ENCODE measurements at places on chromosomes 16 and 17.

DNA sequence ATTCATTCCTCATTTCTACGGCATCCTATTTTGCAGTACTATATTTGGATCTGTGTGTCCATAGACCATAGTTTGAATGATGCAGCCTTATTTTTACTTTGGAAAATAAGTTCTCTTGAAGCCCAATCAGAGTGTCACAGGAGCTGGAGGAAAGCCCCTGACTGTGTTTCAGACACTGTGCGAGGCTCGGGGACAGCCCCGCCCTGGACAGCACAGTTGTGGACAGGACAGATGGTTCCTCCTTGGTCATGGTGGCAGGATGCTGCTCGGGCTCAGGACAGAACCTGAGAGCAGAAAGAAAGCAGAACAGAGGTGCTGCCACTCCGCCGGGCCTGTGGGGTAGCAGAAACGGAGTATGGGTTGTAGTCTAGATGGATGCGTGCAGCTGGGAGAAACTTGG, 22.9 kb downstream of the BANP start:
- DNase-seq: no peak

DNA sequence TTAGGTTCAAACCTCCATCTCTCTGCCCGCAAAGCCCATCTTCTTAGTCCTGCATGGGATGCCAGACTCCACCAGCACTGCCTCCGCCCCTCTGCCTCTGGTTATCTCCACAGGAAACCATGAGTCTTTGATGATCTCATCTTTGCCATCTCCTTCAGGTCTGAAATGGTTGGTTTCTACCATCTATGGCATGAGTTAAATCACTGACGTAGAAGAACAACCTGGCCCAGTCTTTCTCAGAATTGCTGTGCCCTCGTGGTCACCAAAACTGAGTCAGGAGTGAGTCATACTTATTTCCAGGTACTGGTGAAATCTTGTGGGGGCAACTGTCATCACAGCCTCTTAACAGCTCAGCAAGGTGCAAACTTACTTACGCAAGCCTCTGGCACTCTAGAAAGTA, 468.7 kb upstream of the C16orf82 start:
- DNase-seq: no peak

DNA sequence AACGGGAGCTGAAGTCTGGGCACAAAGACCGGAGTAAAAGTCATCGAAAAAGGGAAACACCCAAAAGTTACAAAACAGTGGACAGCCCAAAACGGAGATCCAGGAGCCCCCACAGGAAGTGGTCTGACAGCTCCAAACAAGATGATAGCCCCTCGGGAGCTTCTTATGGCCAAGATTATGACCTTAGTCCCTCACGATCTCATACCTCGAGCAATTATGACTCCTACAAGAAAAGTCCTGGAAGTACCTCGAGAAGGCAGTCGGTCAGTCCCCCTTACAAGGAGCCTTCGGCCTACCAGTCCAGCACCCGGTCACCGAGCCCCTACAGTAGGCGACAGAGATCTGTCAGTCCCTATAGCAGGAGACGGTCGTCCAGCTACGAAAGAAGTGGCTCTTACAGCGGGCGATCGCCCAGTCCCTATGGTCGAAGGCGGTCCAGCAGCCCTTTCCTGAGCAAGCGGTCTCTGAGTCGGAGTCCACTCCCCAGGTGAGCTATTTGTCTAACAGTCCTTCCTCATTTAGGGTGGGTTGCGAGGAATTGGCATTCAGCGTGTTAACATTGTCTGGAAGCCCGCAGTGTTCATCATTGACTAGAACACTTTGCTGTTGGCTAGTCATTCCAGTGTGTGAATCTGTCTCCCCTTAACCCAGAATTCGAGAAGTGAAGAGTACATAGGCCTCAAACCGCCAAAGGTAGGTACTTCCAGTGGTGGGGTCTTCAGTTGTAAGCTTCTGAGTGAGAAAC, 1.5 kb downstream of the CDK12 start:
- DNase-seq: peak; percentile 52

DNA sequence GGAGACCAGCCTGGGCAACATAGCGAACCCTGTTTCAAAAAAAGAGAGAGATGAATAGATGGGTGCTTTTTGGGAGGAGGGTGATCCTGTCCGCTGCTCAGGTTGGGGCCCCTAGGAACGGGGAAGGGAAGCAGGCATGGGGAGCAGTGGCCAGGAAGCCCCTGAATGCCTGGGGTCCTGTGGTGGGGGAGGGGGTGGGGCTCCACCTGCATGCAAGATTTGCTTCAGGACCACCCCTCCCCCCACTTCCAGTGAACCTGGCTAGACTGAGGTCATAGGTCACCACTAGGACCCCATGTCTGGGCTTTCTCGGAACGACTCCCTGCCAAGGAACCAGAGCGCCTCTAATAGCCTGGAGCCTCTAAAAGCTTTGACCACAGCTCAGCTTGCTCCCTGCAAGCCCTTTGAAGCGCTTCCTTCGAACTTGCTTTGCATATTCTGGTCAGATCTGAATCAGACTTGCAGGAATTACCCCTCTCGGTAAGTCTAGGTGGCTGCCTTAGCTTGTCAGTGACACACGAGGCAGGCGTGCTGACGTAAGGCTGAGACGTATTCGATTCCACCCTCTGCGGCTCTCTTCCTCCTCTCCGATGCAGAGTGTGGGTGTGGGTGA, 3.7 kb downstream of the SOCS3 start:
- DNase-seq: peak; percentile 75

DNA sequence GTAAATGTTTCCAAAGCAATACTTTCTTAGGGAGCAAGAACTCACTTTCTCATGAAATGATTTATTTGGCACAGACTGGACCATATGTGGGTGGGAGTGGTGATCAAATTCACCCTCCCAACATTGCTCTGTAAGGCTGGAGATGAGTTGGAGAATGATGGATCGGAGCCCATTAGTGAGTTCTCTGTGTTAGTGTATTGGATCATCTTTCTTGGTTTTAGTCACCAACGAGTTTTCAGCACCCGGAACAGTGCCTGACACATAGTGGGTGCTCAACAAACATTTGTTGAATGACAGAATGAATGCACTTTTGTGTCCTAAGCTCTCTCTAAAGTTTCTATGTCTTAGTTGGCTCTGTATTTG, 104.5 kb upstream of the FAM20A start:
- no peak for DNase-seq

- DNase-seq: no peak
Measured at GRCh38 chr16:65751622-65752521, 614.6 kb upstream of the CDH5 start.

GRCh38 chr17:40803617-40804082, 3.9 kb upstream of the KRT28 start:
- peak; percentile 86 for DNase-seq

GRCh38 chr17:76543826-76544545, 4.1 kb downstream of the PRCD start:
- no peak for DNase-seq

- no peak for DNase-seq
Measured at GRCh38 chr17:9487406-9487805, 88.2 kb downstream of the STX8 start.

DNA sequence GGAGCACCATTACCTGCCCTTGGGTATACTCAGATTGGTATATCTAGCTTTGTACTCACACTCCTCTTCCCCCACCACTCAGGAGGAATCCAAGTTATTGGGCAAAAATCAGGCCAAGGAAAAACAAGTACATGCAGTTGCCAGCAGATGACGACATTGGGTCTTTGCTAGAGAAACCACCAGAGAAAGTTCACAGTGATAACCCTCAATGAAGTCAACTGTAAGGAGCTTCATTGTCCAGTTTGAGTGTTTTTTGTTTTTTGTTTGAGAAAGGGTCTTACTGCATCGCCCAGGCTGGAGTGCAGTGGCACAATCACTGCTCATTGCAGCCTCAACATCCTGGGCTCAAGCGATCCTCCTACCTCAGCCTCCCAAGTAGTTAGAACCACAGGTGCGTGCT, 34.6 kb upstream of the TOX3 start:
- DNase-seq: no peak

DNA sequence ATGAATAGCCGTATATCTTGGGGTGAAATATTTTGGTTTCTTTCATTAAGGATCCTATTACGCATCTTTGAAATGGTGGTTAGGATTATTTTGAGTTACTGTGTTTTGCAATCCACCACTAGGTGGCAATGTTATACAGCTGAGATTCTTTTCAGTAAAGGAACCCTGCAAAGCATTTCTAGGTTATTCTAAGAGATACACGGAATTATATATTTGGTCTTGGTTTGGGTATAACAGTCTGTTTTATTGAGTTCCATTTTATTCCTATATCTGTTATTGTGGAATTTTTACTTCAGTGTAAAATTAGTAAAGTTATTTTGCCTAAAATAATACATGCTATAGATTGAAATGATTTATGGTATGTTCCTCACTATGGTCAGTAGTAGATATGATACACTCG, 62.9 kb upstream of the CPHXL start:
- no peak for DNase-seq

- DNase-seq: no peak
Measured at GRCh38 chr16:17413508-17413907, 57.3 kb downstream of the XYLT1 start.

DNA sequence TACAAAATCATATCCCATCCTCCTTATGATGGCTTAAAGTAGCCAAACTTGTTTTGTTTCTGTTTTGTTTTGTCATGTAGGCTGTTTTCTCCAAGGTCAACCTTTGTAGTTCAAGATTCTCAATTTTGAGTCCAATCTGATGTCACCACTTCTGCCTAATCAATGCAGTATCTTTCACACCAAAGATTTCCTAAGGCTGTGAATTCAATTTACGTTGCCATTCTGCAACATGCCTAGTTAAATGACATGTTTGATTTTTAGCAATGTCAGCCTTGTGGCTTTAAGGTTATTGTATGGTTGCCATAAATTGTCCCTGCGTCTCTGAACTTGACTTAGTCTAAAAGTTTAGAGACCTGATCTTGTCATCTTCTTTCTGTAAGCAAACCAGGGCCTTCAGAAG, 20.4 kb downstream of the ZNF213 start:
- no peak for DNase-seq

GRCh38 chr17:22492331-22492730, 800.0 kb downstream of the KCNJ18 start:
- DNase-seq: no peak

DNA sequence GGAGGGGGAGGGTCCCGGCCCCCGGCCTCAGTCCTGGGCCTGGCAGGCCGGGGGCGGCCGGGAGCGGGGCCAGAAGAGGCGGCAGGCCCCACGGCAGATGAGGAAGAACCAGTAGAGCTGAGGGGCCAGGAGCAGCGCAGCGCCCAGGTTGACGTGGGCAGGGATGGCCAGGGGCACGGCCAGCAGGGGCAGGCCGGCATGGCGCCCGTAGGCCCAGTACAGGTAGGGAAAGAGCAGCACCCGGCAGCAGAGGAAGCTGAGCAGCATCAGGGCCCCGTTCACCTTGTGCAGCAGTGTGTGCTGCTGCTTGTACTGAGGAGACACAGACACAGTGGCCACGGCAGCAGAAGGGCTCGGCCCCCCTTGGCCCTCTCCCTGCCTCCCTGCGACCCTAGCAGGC, 2.2 kb downstream of the C16orf92 start:
- no peak for DNase-seq

DNA sequence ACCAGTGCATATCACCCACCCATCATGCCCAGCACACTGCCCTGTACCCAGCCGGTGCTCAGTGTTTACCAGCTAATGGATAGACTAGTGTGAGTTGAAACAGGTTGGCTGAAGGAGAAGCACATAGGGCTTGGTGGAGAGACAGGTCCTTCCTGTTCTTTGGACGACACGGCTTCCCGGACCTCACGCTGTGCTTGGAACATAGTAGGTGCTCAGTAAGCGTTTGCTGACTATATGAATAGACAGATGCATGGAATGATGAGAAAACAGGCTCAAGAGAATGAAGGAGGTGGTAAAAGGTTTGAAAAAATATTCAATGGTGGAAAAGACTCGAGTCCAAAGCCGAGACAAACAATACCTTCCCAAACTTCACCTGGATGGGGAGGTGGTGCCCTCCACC, 6.8 kb upstream of the FADS6 start:
- no peak for DNase-seq

DNA sequence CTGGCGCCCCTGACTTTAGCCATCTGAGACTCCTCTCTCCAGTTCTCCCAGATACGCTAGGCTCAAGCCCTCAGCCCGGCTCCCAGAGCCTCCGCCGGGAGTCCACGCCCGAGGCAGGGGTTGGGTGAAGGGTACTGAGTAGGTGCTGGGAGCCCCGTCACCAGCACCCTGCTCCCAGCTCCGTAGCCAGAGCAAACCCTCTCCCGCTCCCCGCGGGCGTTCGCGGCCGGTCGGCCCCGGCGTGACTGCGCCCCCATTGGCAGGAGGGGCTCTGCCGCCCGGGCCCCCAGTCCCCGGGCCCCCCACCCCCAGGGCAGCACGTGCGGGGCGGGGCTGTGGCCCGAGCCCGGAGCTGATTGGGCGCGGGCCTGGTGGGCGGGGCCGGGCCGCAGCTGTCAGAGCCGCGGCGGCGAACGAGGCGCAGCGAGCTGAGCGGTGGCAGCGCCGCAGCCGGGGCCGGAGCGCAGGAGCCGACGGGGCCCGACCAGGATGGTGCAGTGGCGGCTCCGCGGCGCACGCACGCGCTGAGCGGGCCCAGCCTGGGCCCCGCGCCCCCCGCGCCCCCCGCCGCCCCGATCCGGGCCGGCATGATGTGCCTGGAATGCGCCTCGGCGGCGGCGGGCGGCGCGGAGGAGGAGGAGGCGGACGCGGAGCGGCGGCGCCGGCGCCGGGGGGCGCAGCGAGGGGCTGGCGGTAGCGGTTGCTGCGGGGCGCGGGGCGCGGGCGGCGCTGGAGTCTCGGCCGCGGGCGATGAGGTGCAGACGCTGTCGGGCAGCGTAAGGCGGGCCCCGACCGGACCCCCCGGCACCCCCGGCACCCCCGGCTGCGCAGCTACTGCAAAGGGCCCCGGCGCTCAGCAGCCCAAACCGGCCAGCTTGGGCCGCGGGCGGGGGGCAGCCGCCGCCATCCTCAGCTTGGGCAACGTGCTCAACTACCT, at the start of gene SPNS2:
SPNS2 (plus strand) TSS at position 421 of the 937 bp plus-strand sequence; CDS start at position 588, 167 bp downstream.
- peak; percentile 77 for DNase-seq

DNA sequence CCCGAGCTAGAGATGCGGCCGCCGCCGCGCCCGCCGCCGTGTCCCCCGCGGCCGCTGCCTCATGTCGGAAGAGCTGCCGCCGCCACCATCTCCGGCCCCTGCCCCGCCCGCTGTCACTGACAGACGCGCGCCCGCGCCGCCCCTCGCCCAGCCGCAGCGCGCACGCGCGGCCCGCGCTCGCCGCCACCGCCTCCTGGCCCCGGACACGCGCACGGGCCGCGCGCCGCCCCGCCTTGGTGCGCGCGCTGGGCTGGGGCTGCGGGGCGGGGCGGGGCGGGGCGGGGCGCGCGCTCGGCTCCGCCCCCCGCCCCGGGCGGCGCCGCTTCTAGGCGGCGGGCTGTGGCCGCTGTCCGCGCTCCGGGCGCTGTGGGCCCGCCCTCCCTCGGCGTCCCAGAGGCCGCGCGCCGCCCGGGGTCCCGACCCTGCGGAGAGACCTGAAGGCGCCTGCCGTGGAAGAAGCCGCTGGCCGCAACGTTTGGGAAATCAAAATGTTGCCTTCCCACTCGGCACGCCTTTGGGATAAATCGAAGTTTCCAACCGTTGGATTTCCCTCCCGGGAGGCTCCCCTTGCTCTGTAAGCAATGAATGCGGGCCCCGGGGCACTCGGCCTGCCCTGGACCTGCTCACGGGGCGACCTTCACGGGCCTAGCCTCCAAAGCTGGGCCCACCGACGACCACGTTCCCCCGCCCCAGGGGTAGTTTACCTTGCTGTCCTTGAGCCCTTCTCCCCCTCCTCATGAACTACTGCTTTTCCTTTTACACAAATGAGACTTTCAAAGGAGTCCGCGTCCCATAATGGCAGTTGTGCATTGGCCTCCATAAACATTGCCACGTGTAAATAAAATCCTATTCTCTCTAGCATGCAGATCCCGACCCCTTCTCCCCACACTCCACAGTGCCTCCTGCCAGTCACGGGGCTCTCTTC, at the start of gene ADCY9:
ADCY9 (minus strand) TSS at position 118 of the 925 bp plus-strand sequence. CDS start 1,000 bp downstream, outside the sequence.
- peak; percentile 86 for DNase-seq

Data from lower lobe of right lung (tissue), 2 donors.